ENCODE measurements at places on chromosomes 13 and 19.

DNA sequence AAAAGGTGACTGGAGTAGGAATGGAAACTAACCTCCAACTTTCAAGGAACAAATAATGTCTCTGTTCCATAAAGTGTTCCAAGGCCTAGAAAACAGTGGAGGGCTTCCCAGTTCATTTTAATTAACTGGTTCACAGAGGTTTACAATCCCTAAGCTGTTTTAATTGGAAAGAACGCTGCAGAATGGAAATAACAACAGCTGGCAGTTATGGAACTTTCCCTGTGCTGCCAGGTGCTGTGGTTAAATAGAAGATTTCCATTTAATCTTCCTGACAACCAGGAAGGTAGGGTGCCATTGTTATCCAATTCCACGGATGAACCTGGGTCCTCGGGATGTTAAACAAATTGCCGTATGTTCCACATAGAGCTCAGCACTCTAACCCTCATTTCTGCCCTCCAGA is 22.2 kb upstream of the PEG3 start:
- DNase-seq = no peak

GRCh38 chr13:109254274-109254673 is 532.1 kb downstream of the IRS2 start:
- DNase-seq = no peak

DNA sequence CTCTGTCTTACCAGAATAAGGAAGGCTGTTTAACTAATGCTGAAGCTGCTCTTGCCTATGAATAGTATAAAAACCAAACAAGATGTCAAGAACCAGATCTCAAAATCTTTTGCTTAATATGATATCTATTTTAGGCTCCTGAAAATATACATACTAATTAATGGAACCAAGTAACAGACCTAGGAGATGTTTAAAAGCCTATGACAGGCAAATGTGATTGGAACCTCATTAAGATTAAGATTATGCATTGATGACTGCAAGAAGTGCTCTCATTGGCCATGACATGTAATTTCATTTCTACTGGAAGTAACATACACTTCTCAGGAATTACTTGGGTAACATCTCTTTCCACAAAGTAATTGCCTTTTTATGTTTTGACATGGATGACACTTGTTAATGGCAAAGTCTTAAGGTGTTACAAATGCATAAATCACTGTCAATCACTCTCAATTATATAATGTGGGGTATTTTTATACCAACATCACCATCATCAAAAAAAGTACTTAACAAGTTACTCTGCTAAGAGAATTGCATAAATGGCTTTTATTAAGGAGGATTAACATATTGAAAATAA is 326.9 kb upstream of the MIR17HG start:
- no peak for DNase-seq

- no peak for DNase-seq
These were observed 11.0 kb downstream of the SLC7A9 start for GRCh38 chr19:32858559-32858958.

DNA sequence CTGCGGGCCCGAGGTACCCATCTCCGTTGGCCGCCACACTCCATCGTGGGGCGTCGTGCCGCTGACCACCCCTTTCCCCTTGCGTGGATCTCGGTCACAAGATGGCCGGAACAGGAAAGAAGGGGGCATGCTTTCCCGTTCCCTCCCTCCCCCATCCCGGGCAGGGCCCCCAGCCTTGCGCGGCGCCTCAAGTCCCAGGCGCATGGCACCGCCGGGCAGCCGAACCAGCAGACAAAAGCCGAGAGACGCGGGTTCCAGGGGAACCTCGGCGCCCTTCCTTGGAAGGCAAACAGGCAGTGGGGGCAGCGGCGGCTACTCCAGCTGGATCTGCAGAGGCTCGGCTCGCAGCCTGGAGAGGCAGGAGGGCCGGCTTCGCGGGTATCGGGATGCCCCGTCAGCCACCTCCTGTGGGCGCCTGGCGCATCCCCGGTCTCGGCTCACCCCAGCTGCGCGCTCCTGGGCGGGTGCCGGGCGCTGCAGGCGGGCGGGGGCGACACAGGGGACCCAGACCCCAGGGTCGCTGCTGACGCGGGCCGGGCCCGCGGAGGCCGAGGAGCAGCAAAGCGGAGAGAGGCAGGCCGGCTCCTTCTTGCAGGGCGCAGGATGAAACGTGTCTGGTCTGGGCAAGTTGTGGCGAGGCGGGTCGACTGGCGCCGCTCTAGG is 439 bp downstream of the DZIP1 start:
- DNase-seq = no peak

DNA sequence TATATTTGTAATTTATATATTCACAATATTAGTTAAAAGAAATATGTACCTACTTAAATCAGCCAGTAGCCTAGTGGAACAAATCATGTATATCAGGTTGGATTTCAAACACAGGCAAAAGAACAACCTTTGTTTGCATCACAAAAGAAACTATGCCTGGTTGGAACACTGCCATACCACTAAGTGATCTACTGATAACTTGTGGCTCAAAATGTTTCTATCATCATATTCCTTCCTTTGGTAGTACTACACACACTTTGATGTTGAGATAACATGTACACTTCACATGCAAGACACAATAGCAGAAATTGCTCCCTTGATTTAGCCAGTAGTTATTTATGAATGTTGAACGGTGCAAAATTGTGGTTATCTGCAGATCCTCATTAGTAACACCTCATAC is 146.0 kb upstream of the GPC6 start:
- no peak for DNase-seq
